ENCODE measurements at places on chromosomes 7 and 10.

GRCh38 chr10:13347043-13347499 lies 1.0 kb downstream of the SEPHS1 start:
- no peak for DNase-seq

DNA sequence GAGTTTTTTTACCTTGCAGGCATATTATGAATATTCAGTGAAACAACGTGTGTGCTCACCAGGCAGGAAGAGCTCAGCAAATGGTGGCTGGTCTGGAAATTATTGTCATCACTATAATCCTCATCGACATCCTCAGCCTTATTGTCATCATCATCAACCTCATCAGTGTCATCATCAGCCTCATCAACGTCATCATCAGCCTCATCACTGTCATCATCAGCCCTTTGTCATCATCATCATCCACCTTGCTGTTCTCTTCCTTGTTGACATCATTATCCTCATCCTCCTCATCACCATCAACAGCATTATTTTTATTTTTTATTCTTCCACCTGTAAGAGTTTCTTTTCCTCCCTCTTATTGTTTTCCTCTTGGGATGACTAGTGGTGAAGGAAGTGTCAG lies 142.3 kb upstream of the GPR26 start:
- no peak for DNase-seq

DNA sequence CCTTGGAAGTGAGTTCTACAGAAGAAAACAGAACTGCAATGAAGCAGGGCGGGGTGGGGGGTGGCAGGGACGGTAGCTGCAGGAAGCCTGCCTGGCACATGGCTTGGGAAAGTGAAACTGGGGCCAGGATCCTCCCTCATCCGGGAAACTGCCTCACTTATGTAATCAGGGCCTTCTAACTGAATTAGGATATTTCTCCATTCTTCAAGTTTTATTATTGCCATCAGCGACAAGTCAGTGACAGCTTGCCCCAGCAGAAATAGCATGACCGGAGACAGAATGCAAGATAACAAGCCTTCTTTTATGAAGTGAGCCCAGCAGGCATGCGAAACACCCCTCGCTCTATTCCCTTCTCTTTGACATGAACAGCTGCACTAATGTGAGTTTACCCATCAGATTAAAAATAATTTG lies 77.5 kb upstream of the CACUL1 start:
- DNase-seq: peak; percentile 16

GRCh38 chr10:129107525-129107924 lies 359.5 kb upstream of the MGMT start:
- no peak for DNase-seq

DNA sequence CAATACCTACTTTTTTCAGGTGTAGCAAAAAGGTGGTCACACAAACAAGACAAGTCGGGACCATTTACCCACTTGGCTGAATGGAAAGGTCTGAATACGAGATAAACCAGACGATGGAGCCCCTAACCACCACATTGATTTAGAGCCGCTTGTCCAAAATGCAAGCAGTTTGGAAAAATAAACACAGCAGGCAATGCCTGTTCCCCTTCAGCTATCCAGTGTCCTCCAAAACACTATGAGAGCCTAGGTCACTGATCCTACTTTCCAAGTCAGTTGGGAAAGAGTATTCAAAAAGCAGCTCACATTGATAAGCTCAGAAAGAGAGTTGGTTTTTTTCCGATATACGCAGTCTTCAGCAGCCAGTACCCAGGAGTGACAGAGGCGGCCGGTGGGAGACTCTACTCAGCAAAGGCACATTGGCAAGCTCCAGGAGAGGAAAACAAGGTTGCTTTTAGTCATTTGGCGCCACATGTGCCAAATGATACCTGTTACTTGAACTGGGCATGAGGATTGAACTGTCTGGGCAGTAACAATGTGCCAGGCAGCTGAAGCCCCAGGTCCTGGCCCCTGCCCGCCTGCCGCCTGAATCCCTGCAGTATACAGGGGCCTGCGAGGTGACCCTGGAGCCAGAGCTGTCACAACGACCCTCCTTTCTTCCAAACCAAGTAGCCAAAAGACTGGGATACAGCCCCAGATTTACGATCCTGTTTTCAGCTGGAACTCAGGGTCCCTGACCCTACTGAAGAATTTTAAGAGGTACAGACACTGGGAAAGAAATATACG lies 109.8 kb downstream of the PIP4K2A start:
- no peak for DNase-seq

DNA sequence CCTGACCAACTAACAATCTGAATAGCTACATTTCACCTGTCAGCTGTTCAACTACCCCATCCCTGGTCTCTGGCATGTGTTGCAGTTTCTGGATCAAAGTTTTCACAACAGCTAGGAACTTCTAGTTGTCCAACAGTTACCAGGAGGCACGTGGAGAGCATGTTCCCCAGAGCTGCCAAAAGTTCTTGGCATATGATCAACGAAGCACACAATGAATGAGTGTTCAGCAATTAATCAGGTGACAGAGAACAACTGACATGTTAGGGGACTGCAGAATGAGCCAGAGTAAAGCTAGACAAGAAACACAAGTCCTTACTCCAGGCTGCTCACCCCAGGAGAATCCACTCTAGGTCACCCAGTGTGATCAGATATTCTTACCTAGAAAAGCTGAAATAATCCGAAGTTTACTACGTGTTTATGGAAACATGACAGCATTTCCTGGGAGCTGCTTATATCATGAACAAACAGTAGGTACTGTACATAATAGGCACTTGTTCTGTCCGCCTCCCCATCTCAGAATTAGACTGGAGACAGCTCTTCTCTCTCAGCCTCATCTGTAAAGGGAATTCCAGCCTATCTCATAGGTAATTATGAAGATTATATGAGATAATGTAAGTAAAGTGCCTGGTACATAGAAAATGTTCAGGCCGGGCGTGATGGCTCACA lies 50.6 kb downstream of the ZNF438 start:
- no peak for DNase-seq
